Heart right ventricle (tissue), 16 donors: ENCODE measurements at places on chromosomes 4 and X.

DNA sequence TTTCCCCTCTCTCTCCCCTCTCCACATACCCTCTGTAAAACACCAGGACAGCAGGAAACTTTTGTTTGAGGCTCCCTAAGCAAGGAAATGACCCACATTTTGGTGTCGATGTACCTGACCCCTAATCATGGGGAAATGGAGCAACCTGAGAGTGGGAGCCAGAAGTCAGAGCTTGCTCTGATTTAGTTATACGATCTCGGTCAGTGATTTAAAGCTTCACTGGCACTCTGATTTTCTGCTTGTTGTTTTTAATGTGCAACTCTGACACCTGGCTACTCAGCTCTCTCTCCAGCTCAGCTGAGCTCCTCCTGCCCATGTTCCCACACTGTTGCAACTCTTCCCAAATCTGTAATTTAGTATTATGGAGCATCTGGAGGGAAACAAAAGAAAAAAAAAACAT is 408.6 kb downstream of the ADAM29 start:
- no peak for DNase-seq

DNA sequence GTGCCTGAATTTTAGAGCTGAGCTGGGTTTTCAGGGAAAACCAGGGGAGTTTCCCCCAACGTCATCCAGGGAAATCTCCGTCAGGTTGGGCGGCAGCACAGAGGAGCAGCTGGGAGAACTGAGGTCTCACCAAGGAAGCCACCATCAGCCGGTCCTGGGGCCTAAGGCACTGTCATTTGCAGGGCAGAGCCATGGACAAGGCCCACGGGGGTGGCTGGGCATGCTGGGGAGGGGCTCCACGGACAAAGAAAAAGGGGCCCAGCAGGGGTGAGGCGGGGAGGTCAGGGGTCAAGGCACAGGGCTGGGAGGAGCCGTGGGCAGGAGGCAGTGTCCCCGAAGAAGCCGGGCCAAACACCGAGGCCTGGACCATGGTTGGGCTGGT is 109.8 kb downstream of the HMX1 start:
- no peak for DNase-seq

DNA sequence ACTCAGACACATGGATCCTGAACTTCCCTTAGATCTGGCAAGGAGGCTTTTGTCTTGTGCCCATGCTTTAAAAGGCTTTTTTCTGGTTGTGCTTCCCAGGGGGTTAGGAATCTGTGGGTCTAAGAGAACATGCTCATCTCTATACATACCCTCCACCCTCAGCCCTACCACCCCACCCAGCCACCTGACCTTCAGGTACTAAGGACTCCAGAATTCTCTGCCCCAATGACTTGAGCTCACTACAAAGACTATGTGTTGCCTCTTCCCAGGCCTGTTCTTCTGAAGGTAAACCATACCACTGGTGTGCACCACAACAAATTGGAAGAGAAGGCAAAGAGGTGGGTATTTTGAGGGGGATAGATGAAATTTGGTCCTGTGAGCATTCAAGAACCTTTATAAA is 167.3 kb upstream of the ETNPPL start:
- no peak for DNase-seq

DNA sequence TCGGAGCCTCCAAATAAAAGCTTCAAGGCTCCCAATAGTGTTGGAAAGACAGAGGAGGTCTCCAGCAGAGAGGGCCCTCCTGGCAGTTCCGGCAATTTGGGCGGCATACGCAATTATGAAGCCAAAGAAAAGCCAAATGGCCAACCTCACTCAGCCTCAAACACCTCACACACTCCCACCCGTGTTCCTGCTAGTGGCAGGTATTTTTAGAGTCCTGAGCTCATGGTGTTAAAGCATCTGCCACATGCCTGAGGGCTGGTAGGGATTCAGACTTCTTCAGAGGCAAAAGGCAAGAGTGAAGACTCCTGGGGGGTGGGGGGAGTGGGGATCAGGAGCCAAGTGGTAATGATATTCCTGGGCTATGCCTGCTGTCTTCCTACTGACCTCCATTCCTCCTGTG is 7.4 kb downstream of the RAB33A start:
- DNase-seq: no peak

DNA sequence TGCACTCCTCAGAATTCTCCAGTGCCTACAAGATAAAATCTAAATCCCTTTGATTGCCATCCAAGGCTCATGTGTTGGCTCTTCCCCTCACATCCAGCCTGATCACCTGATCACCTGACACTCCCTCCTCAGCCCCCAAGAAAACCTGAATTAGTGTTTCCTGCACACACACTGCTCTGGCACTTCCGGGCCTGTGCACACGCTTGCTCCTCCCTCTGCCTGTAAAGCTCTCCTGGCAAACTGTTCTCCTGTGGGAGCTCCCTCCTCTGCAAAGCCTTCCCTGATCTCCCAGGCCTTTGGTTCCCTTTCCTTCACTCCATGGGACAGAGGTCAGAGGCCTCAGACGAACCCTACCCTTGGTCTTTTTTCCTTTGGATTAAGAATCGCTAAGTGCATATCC is 19.9 kb downstream of the PHKA2 start:
- no peak for DNase-seq

DNA sequence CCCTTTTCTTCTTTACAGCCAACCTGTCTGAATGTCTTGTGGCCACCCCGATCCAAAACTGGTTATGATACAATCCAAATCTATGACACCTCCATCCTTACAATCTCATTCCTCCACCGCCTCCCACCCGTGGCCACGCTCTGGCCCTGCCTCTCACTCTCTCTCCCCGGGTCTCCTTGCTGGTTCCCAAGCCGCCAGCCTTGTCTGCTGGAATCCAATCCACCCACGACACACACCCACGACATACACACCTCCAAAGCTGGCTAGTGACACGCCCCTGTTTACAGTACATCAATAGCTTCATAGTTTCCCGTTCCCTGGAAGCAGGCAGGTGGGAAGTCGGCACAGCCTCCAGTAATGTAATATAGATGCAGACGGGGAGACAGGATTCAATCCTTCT is 99.0 kb downstream of the WFS1 start:
- no peak for DNase-seq

- DNase-seq: no peak
These were observed 186.5 kb downstream of the GABRB1 start for GRCh38 chr4:47217884-47218283.

DNA sequence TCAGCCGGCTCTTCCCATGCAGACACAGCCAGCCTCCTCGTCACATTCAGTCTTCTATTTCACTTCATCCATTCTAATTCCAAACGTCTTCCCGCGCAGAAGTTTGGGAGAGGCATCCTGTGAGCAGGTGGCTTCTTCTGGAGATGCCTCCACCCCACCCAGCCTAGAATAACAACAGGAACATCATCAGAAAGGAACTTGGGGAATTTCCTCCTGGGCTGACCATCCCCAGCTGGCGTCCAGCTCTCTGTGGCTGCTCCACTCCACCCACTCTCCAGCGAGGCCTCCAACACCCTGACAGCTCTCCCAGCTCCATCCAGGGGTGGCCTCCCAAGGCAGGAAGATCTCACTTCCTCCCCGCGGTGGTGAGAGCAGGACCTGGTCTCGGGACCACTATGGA is 5.5 kb upstream of the C4orf50 start:
- no peak for DNase-seq

- no peak for DNase-seq
These were observed 10.5 kb upstream of the ADD1 start for GRCh38 chr4:2832981-2833670.

- DNase-seq: no peak
These were observed 525.1 kb upstream of the AGA start for GRCh38 chr4:177967328-177967727.

DNA sequence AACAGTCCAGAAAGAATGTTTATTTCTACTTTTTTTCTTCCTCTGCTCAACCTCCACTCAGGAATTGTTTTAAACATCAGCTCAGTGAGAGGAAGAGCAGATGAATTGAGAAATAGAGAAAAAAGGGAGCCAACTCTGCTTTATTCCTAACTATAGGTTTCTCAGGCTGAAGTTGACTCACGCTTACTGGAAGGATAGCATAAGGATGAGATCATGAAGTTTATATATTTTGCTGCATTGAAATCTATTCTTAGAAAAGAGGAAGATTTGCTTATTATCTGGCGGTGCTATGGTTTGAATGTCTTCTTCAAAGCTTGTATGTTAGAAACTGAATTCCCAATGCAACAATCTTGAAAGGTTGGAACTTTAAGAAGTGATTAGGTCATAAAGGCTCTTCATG is 1673.4 kb upstream of the PCDH7 start:
- DNase-seq: no peak

DNA sequence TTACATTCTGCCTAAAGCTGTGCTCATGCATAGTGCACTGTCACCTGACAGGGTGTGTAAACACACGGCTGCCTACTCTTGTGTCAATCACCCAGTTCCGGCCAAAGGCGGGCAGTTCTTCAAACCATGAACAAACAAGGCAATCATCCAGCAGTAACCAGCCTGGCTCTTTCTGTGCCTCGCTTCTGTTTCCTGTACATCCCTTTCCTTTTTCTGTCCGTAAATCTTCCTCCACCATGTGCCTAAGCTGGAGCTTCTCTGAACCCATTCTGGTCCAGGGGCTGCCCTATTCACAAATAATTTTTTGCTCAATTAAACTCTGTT is 60.8 kb upstream of the CBR4 start:
- DNase-seq: no peak

DNA sequence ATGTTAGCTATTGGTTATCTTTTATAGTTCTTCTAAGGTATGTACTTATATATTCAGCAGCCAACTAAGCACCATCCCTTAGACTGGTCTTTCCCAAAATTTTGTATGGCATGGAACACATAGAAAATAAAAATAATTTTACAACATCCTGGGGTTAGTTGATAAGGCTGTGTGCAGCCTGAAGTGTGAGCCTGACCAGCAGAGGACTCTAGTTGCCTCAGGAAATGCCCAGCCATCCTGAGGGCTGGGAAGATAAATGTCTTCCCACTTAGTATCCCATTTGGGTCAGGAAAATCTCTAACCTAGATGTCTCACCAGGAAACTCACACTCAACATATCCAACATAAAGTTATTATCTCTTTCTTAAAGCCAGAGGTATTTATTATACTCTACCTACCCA is 251.4 kb upstream of the POF1B start:
- DNase-seq: no peak

- no peak for DNase-seq
These were observed 232.4 kb downstream of the PPP3CA start for GRCh38 chr4:101114936-101115372.

- DNase-seq: no peak
These were observed 600 bp downstream of the RADX start for GRCh38 chrX:106612393-106612763.

DNA sequence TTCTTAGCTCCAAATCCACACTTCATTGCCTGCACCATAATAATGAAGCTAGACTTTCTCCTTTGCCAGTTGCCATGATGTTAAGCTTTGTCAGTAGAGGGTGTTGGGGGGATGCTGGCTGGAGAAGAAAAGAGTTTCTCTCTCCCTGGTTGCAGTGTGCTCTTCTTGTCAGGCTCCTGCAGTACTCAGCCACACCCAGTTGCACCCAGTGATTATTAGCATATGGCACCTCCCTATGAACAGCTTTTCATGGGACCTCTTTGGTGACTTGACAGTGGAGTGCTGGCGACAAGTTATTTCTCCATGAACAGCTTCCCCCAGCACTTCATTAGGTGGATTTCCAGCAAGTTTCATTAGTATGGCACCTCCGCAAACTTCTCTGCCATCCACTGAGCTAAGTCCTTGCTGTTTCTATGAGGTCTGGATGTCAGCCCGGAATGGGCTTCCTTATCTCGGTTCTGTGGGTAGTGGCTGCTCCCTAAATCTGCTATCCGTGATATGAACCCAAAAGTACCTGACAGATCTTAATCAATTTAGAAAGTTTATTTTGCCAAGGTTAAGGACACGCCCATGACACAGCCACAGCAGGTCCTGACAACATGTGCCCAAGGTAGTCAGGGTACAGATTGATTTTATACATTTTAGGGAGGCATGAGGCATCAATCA is 18.8 kb upstream of the OTUD4 start:
- DNase-seq: no peak

GRCh38 chrX:134026565-134027311 is 41.3 kb upstream of the GPC3 start:
- no peak for DNase-seq

GRCh38 chrX:30688641-30689040 is 35.4 kb downstream of the GK start:
- no peak for DNase-seq

DNA sequence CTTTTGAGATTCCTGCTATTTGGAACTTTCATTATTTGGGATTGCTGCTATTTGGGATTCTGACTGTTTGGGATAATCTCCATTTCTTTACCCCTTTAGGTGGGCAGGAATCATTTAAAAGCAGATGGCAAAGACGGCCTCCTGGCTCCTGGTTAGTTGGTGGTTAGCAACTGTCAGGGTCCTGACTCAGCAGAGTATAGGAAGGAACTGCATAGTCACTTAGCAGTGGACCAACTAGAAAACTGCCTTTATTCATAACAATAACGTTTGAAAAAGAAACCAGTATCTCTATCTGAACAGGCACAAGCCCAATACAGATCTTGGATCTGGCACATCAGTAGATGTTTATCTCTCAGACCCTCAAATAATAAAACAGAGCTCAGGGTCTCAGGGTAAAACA is 469.7 kb upstream of the FGF16 start:
- DNase-seq: no peak

DNA sequence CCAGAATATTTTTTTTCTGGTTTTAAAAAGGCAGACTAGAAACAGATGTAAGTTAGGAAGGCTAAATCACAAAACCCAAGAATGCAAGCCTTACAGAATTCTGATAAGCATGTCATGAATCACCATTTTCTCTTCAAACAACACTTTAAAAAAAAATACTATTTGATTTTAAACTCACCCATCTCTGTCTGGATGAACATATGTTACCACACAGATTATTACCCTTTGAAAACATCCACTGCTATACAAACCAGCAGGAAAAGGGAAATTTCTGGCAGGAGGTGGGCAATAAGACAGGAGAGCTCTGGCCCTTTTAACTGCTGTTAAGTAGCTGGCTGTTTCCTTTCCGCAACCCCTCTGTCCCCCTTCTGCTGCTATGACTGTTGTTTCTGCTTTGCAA is 317.7 kb upstream of the NOCT start:
- DNase-seq: no peak

DNA sequence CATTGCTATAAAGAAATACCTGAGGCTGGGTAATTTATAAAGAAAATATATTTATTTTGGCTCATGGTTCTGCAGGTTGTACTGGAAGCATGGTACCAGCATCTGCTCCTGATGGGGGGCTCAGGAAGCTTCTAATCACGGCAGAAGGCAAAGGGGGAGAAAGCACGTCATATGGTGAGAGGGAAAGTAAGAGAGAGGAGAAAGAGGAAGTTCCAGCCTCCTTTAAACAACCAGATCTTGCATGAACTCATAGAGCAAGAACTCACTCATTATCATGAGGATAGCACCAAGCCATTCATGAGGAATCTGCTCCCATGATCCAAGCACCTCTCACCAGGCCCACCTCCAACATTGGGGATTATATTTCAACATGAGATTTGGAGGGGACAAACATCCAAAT is 125.0 kb upstream of the GRPR start:
- DNase-seq: no peak
